ENCODE measurements at places on chromosomes 1 and 21. TPM values are rescaled to one million over a fixed set of nuclear protein-coding genes. Genes with fewer than 3 reads are reported as not detected.
A peak's percentile ranks its signal among the peaks of the same experiment; 100 is the strongest.

DNA sequence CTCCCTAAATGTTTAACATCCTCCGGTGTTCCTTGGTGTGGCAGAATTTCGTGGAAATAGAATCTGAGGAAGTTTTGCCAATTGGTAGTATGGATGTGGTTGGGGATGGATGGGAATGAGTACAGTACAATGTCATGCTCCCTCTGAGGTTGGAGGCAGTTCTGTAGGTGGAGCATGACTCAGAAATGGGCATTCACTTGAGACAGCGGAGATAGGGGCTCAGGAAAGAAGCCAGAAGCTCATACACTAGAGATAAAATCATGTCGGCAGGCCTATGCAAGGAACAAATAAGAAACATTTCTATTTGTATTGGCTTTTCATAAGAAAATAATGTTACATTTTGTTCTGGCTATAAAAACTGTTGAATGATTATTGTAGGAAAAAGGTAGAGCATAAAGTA, 196.0 kb downstream of the URB2 start:
- DNase-seq, result no peak

DNA sequence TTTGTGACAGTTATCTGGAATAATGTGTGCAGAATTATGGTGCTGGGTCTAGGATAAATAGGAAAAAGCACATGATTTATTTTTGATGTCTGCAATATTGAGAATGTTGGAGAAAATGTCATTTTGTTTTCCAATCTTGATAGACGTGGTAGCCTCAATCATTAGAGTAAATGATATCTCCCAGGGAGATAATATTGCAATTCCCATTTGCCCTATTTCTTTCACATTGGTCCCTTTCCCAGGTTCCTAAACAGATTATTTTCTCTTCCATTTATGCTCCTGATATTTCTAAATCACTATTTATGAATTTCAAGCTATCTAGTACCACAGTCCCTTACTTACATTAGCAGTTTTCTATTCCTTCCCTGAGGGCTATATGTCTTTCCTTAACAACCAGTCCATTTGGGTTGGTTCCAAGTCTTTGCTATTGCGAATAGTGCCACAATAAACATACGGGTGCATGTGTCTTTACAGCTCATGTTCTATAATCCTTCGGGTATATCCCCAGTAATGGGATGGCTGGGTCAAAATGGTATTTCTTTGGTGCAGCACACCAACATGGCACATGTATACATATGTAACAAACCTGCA, 447.3 kb downstream of the PLA2G4A start:
- DNase-seq, result no peak

GRCh38 chr1:220690140-220691052, at the start of gene C1orf115:
Gene C1orf115, plus strand, starts transcription at chr1:220690363. Its CDS starts 40 bp downstream, at chr1:220690403.
- peak; percentile 77 for DNase-seq

DNA sequence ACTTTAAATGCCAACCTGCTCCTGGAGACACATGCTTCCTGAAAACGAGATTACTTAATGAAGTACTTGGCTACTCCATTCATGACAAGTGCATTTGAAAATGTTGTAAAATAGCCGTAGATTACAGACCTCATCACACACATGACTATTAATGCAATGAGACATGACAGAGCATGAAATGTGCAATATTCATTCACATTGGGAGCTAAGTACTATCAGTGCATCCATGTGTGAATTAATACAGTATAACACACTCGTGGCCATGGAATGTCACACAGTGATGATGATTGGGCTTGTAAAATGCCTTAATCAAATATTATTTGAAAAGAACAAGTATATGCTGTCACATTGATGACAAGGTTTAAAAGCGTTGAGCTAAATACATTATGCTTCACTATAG, 407.0 kb downstream of the AMY1C start:
- DNase-seq, result no peak

- DNase-seq, result peak; percentile 4
Measured at GRCh38 chr1:14934867-14935266, 218.7 kb upstream of the TMEM51 start.

DNA sequence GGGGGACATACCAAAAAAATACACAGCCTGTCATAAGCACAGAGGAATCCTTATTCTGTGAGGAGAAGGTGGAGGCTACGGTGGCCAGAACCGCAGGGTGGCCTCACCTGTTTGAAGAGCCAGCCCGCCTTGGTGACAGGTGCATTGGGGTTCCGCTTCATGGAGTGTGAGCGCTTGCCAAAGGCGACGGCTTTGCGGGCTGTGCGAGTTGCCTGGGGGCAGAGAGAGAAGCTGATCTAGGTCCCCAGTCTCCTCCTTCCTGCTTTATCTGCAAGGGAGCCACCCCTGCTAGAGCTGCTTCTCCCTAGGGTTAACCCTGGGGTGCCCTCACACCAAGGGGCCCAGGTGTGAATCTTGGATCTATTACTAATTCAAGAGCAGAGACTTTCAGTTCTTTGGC, 54.3 kb upstream of the GOLT1A start:
- DNase-seq, result no peak

- peak; percentile 56 for DNase-seq
Measured at GRCh38 chr1:196608390-196609369, at the start of gene KCNT2. Gene KCNT2, minus strand, starts transcription at chr1:196608440. Its CDS starts 131 bp downstream, at chr1:196608309.

DNA sequence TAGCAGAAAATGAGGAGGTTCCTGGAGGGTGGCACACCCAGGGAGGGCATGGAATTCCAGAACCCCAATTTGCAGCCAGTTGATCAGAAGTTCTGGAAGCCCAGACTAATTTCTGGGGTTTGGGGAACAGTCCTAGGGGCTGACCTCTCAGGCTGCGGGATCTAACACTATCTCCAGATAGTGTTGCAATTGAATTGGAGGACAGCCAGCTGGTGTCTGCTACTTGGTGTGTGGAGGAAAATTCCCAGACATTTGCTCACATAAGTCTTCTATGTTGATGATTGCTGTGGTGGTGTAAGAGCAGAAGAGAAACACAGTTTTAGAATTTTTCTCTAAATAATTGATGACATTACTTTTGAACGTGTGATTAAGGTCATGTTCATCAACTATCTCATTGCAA, 154.3 kb upstream of the RNPC3 start:
- DNase-seq, result no peak

DNA sequence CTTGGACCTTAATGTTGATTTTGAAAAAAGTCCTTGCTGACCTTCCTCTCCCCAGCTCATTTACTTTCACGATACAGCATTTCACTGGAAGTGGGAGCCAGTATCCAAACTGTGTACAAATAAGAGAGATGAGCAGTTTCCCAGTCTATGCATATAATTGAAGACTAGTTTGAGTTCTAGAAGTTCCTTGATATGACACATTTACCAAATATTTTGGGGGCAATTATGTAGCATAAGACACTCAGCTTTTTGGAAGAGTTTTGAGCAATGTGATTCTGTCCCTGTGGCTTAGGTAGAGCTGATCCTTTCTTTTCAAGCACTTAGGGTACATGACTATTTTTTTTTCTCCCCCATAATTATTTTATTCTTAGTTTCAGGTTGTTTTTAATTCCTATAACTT, 26.4 kb downstream of the GIPC2 start:
- no peak for DNase-seq

- DNase-seq, result no peak
Measured at GRCh38 chr1:60503266-60503925, 429.8 kb upstream of the C1orf87 start.

- no peak for DNase-seq
Measured at GRCh38 chr1:185155600-185156287, 1.0 kb downstream of the TRMT1L start.

- no peak for DNase-seq
Measured at GRCh38 chr1:41758500-41758899, 160.2 kb downstream of the HIVEP3 start.

- DNase-seq, result no peak
Measured at GRCh38 chr1:170424346-170424745, 107.6 kb upstream of the GORAB start.

DNA sequence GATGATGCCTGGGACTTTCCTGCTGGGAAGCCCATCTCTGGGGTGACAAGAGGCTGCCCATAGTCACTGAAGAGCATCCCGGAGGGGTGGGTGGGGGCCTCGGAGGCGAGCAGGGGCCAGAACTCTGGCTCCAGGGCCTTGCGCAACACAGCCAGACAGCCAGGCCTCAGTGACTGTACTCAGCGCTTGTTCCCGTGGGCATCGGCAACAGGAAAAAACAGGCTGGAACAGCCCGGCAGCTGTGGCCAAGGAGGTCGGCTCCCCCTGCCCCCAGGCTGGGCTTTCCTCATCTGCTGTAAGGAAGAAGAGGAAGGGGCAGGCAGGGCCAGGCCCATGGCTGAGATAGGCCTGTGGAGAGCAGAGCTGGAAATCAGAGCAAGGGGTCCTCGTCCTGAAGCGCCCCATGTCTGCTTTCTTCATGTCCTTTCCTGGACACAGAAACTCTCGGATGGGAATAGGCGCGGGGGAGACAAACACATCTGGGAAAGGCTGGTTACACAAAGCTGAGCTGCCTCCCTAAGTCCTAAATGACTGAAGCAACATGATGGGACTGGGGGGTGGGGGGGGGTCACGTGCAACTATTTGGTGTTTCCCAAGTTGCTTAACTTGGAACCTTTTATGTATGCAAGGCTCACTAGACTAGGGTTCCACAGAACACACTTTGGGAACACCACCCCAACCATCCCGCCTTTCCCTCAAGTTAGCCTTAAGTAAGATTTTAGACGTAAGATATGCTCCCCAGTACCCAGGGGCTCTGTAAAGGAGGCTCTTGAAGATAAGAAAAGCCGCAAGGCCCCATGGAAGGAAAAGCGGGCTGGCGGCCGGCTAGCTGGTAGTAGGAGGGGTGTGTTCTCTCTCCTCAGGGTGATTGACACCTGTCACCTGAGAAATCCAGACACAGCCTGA, 30.7 kb downstream of the HSPG2 start:
- DNase-seq, result peak; percentile 89

DNA sequence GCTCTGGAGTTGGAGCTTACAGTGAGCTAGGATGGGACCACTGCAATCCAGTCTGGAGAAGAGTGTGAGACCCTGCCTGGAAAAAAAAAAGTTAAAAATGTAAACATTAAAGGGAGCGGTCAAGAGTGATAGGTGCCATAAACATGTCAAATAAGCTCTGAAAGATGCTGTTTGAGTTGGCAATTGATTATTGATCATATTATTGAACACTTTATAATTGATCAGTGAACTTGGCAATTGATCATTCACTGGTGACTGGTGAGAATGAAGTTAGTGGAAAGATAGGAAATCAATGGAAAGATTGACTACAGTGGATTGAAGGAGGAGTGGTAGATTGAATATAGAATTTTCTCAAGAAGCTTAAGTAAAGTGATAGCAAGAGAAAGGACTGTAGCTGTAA, 64.3 kb upstream of the MPC2 start:
- DNase-seq, result no peak

RPE65 gene
- not detected for polyA plus RNA-seq

PLA2G2F gene
- polyA plus RNA-seq, result not detected

LYST gene
- 4.0 TPM for polyA plus RNA-seq

ASPM gene
- polyA plus RNA-seq, result 0.08 TPM

KCNE2 gene
- 0.07 TPM for polyA plus RNA-seq

CRYZL1 gene
- polyA plus RNA-seq, result 17.7 TPM

CD160 gene
- not detected for polyA plus RNA-seq

ZBTB8B gene
- not detected for polyA plus RNA-seq

TUFT1 gene
- polyA plus RNA-seq, result 5.0 TPM

CELSR2 gene
- polyA plus RNA-seq, result 2.1 TPM

AQP10 gene
- 0.15 TPM for polyA plus RNA-seq

Data from heart left ventricle (tissue), 16 donors.